ENCODE measurements at places on chromosomes 13 and 19.

DNA sequence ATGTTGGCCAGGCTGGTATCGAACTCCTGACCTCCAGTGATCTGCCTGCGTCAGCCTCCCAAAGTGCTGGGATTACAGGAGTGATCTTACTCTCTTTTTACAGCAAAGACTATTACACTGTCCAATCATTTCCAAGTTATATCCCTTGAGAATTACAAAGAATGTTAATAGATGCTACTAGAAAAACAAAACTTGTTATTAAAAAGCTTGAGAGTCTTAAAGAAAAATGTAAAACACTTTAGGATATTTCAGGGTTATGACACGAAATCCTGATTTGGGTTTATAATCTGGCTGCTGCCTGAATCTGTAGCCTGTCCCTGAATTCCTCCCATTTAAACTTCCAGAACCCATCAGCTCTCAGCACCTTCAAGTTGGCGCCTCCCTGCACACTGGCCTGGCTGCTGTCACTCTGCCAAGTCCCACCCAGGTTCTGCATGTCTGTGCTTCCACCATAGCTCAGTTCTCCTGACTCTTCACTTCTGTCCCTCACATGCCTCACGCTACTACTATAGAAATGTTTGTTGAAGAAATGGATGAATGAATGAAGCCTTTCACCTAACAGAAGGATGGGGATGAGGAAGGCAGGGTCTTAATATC is 55.8 kb upstream of the RFXAP start:
- DNase-seq, result no peak

DNA sequence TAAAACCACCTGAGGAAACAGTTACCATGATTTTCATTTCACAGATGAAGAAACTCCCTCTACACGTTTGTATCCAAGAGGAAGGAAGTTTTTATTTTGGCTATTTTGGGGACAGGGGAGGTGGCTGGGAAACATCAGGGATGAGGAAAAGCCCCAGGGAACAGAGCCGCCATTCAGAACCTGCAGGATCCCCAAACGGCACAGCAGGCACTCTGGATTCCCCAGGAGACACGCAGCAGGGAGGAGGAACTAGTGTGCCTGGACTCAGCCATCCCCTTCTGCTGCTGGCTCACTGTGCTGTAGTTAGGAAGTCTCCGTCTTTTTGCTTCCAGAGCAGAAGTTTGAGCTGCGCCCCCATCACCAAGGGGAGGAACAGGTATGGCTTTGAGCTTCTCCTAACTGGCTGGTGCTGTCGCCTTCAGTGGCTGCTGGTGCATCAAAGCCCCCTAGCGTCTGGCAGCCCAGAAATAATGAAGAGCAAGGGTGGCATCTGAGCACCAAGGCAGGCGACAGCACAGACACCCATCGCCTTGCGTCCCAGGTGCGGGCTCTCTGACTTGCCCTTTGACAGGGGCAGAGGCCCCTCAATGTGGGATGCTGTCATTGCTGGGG is 4.2 kb downstream of the NAPA start:
- DNase-seq, result no peak

GRCh38 chr19:38838208-38838985 is 6.8 kb upstream of the ECH1 start:
- peak; percentile 55 for DNase-seq

DNA sequence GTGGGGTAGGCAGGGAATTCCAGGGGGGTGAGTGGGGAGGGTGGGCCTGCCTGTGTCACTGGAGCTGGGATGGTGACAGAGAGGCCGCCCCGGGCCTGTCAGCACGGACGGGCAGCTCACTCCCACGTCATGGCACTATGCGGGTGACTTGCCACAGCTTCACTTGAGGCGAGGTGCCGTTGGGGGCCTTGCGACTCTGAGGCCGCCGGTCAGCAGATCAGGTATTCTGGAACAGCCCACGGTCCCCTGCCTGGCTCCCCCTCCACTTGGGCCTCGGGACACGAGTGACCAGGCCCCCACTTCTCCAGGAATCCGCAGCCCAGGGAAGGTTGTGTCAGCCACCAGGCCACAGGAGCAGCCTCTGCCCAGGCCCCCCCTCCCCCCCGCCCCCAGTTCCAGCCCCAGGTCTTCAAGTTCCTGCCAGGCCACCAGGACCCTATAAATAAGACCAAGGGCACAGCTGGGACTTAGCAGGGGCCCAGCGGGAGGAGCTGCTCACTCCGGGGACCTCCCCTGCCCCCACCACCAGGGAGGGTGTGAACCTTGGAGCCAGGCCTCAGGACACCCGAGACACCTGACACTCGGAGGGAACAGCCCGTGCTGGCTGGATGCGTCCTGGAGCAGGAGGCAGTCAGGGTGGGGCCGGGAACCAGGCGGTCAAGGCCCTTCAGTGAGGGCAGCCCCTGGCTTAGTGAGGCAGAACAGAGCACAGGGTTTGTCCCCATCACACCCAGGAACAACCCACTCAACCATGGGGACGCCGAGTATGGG is 2.7 kb upstream of the MIDN start:
- DNase-seq, result no peak

GRCh38 chr13:110293649-110294048 is 13.3 kb downstream of the COL4A1 start:
- DNase-seq, result no peak

GRCh38 chr13:40352802-40353562 is 313.5 kb downstream of the FOXO1 start:
- no peak for DNase-seq

GRCh38 chr13:40452038-40452666 is 214.3 kb downstream of the FOXO1 start:
- no peak for DNase-seq

DNA sequence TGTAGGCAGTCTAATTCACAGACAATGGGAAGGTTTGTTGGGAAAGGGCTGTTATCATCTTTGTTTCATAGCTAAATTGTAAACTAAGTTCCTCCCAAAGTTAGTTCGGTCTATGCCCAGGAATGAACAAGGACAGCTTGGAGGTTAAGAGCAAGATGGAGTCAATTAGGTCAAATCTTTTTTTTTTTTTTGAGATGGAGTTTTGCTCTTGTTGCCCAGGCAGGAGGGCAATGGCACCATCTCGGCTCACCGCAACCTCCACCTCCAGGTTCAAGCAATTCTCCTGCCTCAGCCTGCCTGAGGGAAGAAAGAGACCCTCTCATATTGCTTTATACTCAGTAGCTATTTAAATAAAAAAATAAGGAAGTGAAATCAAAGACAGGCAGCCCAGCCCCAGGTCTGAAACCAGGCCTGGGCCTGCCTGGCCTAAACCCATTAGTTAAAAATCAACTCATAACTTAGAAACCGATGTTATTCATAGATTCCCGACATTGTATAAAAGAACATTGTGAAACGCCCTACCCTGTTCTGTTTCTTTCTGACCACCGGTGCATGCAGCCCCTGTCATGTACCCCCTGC is 297.4 kb upstream of the SGCG start:
- DNase-seq, result no peak

- peak; percentile 46 for DNase-seq
These were observed 52.5 kb downstream of the STK24 start for GRCh38 chr13:98524391-98524790.

- no peak for DNase-seq
These were observed 4.0 kb upstream of the NFIC start for GRCh38 chr19:3362217-3362906.

DNA sequence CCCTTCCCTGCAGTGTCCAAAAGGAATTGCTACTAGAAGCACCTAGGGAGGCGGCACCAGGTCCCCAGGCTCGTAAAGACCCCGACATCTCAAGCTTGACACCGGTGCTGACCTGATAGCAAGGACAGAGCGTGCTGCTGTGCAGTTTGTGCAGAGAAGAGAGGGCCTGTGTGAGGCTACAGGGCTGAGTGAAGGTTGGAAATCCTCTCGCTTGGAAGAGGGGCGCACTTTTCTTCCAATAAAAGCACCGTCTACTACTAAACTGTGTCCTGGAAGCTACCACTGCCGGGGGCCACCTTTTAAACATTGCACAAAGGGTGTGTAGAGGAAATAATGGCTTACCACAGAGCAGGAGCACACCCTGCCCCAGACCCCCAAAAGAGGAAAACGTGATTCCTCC is 11.0 kb downstream of the TMEM272 start:
- no peak for DNase-seq

GRCh38 chr19:33535226-33535625 is 13.6 kb upstream of the PEPD start:
- DNase-seq, result no peak

GRCh38 chr19:34225659-34226015 is 28.7 kb upstream of the GARRE1 start:
- DNase-seq, result no peak

GRCh38 chr13:59413126-59413525 is 750.6 kb downstream of the DIAPH3 start:
- no peak for DNase-seq

- no peak for DNase-seq
These were observed 90.9 kb downstream of the SIPA1L3 start for GRCh38 chr19:37997911-37998344.

DNA sequence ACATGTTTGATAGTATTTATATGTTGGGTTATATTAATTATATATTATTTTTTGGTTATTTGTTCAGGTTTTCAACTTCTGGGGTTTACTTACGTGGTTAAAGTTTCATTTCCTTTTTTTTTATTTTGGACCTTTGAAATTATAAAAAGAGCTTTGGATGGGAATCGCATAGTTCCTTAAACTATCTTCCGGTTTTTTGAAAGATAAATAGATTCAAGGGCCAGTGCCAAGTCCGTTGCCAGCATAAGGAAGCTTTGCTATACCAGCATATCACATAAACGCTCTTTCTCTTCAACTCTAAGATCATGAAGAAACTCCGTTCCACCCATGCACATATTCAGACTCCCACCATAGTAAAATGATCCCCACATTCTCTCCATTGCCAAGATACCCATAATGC is 7.4 kb upstream of the OXGR1 start:
- no peak for DNase-seq

DNA sequence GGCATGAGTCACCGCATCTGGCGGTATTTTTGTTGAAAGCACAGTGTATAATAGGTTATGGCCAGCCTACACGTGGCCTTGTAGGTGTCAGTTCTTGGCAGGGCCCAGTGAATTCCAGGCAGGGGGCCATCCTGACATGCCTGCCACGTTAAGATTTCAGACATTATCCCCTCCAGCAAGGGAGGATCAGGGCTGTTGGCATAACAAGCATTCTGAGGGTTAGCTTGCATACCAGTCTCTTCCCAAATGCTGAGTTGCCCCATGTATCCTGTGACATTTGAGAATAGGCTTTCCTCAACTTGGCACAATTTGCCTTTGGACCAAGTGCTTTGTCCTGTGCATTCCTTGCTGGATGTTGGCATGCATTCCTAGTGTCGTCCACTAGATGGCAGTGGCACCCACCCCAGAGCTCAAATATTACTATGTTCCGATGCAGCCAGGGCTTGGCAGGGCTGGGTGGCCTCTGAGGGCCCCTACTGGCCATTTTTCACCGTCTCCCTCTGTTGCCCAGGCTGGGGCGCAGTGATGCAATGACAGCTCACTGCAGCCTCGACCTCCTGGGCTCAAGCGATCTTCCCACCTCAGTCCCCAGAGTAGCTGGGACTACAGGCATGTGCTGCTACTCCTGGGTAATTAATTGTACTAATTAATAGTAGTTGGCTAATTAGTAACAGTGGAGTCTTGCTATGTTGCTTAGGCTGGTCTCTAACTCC is 31.2 kb downstream of the NLRP12 start:
- DNase-seq, result peak; percentile 78

DNA sequence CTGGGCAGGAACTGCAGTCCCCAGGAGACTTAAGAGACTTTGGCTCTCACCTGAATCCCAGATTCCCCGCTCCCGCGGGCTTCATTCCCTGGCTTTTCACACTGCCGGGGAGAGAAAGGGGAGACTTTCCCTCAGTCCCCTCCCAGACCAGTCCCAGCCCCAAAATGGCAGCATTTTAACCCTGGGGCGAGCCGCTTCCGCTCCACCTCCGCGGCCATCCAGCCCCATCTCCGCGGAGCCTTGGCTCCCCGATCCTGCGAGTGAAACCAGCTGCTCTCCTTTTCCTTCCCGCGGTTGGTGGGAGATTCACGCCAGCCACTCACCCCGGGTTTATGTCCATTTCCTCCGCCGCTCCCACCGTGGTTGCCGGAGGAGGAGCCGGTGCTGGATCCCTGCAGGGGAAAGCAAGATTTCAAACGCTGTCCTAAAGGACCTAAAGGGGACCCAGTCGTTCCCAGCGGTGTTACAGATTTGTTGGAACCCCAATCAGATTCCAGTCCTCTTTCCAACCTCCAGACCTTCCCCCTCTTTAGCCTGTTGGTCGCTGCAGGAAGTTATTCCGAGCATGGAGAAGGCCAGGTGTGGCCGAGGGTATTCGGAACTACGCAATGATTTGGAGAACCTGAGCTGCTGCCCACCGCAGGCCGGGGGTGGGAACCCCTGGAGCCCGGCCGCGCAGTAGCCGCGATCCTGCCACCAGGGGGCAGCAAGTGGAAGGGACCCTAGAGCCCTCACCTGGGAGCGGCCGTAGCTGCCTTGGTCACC is 3.4 kb downstream of the DMKN start:
- DNase-seq, result peak; percentile 77

GRCh38 chr19:52451241-52451640 is 2.1 kb upstream of the ZNF578 start:
- no peak for DNase-seq

GRCh38 chr19:16185768-16186123 is 536 bp downstream of the FAM32A start:
- DNase-seq, result peak; percentile 50

DNA sequence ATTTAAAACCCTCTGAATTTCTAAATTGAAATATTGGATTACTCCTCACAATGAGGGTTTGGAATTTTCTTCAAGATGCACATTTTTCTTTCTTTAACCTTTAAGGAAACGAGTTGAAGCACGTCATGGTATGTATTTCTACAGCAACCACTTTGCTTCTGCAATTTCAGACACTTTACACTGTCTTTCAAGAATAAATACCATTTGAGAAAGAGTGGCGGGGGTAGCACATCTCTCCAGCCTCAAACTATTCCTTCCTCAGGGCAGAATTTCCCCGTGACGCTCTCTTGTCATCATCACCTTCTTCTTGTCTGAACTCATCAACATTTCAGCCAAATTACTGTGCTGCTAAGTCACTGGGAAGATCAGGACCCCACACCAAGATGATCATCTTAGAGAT is 1073.4 kb downstream of the EFNB2 start:
- DNase-seq, result no peak

- DNase-seq, result no peak
These were observed 33.4 kb downstream of the IPO5 start for GRCh38 chr13:97986835-97987234.

DNA sequence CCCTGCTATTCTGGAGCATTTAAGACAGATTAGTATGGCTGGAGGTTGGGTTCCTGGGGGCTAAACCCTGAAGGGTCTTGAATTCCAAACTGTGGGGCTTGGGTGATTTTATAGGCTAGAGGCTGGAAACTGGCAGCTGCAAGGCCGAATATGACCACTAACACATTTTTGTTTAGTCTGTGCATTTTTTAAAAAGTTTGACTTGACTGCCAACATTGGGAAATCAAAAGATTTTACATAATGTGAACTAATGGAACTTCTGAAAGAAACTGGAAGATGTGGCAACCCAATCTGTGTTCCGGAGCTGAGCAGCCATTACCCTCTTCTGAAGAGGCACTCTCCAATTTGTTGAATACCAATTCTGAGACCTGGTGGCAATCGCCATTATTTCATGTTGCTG is 5.1 kb downstream of the ZNF784 start:
- DNase-seq, result no peak
